GDM1 (cell line): ENCODE measurements at places on chromosomes 5 and 9.

DNA sequence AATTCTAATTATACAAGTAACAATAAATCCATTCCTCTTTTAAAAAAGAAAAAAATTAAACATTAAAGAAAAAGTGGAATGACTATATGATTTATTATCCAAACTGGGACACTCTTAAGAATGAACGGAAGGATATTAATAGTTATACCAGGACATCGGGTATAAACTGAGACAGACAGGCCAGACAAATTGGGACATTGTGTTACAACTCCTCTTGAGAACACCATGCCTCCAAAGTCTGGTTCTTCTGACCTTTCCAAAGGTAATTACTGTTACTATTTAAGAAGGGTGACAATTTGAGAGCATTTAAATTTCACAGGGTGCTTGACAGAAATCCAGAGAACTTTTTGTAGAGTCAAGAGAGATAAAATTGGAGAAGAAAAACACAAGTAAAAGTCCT is 132.1 kb upstream of the MARCHF11 start:
- no peak for DNase-seq

- no peak for DNase-seq
Measured at GRCh38 chr9:70466976-70467561, 52.6 kb upstream of the KLF9 start.

GRCh38 chr5:142644640-142645361 is 41.1 kb downstream of the FGF1 start:
- DNase-seq, result no peak

DNA sequence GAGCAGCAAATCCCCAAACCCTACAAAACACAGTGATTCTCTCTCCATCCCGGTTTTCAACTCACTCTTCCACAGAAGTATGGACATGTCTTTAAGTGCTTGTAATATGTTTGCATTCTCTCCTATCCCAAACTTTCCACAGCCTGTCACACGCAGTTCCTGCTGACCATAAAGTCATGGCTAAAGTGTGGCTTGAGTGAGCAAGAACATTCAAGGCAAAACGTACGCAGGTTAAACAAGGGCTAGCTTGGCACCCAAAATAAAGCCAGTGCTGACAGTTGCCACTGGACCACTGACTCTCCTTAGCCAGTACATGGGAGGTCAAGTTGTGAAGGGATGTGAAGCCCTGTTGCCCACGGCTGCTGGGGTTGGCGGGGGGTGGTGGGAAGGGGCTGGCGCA is 211.1 kb upstream of the IRX1 start:
- DNase-seq, result no peak

DNA sequence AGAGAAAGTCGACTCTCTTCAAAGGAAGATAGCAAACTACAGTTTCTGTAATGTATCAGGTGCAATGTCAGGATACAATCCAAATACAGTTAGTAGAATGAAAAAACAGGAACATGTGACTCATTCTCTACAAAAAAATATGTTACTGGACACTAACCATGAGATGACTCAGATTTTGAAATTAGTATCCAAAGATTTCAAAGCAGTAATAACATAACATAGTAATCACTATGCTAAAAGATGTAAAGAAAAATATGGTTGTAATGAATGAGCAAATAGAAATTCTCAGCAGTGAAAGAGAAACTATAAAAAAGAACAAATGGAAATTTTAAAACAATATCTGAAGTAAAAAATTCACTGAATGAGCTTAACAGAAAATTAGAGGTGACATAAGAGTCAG is 42.3 kb downstream of the SHOC1 start:
- no peak for DNase-seq

DNA sequence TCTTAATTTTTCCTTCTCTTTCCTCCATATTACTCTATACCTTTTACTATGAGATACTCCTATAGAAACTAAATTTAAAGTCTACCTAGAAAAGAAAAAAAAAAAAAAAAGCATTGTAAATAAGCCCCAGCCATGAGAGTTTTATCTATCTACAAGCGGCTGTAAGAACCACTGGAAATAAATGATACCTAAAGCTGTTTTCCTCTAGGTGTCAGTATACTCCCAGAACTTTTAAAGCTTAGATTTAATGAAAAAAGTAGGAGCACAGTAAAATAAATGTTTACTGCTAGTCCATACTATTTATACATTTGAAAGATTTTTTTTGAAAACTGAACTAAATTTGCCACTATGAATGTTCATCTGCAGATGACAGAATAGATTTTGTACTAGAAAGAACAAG is 26.2 kb downstream of the TYRP1 start:
- no peak for DNase-seq

- no peak for DNase-seq
Measured at GRCh38 chr5:150130493-150130922, 25.1 kb downstream of the PDGFRB start.

DNA sequence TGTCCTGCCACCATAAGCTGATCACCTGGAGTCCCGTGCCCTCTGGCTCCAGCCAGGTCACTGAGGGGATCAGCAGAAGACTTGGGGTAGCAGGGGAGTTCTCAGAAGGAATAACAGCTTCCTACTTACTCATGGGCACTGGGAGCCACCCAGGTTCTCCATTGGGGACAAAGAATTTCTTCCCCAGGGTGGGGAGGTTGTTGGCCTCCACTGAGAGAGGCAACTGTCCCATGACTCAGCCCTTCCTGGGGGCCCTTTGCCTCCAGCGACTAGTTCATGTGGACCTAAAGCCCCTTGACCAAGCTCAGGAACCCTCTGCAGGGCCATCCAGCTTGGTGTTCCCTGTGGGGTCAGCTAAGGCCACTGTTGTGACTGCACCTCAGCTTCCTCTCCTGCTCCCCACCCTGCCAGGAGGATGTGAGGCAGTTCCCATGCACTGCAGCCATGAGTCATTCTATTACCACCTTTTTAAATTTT is 175.0 kb downstream of the AUH start:
- DNase-seq, result peak; percentile 8
